ENCODE measurements at places on chromosomes 2 and 18.

DNA sequence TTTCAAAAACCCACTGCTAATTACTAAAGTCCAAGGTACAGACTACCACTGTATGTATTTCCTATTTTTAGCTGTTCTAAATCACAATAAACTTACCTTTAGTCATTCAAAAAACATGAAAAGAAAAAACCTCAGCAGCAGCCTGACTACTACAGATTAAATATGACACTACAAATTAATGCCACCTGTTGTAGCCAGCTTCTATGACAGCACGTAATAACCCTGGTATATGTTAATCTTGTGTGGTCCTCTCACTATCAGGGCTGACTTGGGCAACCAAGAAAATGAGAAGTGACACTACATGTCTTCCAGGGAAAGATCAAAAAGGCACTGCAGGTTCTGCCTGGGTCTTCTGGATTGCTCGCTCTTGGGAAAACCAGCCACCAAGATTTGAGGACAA lies 90.6 kb upstream of the FAM124B start:
- DNase-seq: no peak

GRCh38 chr2:163505281-163505680 lies 230.5 kb downstream of the FIGN start:
- DNase-seq: no peak

- no peak for DNase-seq
These were observed 532.9 kb upstream of the CRIM1 start for GRCh38 chr2:35822716-35823115.

GRCh38 chr2:98598781-98599428 lies 9.4 kb downstream of the COA5 start:
- no peak for DNase-seq

- no peak for DNase-seq
These were observed 110.7 kb upstream of the STPG4 start for GRCh38 chr2:47265751-47266231.

GRCh38 chr2:64394153-64394552 lies 59.8 kb upstream of the LGALSL start:
- no peak for DNase-seq

GRCh38 chr2:98419977-98420725 lies 24.5 kb upstream of the INPP4A start:
- DNase-seq: no peak

DNA sequence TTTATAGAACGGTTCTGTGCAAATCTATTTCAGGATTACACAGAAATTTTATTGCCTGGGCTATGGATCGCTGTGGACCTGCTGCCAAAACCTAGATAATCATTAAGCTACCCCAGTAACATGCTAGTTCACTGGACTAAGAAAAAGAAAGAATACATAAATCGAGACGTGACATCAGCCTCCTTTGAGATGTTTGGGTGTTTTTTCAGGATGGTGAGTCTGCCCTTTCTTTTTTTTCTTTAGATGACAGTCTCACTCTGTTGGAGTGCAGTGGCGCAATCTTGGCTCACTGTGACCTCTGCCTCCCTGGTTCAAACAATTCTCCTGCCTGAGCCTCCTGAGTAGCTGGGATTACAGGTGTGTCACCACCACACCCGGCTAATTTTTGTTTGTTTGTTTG lies 52.0 kb downstream of the FHOD3 start:
- DNase-seq: no peak

DNA sequence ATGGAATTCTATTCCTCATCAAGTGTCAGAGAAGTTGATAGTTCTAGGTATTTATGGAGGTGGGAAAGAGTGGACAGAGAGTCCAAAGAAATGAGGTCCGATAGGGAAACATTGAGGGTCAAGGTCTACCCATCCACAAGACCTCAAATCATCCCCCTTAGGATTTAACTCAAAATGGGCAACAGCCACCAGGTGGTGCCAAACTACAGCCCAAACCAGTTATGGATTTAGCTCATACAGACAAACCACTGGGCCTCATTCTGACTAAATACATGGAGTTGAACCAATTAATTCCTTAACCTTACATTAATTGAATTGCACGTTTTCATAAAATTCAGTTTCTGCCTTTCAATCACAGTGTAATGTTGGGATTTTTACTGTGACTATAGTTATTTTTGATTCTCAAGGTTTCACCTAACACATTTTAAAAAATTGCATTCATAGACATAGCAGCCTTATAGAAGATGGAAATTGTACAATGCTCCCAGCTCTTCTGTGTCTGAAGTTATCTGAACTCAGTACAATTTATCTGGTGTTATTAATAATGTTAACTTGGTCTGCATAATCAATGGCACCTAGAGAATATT lies 98.2 kb upstream of the HNMT start:
- no peak for DNase-seq

DNA sequence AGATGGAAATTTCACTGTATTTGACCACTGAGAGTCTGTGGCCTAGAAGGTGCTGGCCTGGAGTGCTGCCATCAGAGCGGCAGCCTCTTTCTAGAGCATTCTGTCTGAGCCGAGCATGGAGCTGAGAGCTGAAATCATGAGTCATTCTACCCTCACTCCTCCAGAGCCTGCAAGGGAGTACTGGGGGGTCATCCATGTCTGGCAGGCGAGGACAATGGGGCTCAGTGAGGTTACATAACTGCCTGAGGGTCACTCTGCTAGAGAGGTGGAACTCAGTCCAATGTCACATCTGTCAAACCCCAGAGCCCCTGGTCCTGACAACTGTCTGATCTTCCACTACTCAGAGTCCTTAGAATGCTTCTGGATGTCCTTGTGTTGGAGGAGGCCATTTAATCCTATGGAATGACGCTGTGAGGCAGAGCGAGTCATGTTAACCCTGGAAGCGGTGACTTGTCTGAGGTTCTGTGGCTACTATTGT lies 65.3 kb downstream of the HAUS1 start:
- no peak for DNase-seq

DNA sequence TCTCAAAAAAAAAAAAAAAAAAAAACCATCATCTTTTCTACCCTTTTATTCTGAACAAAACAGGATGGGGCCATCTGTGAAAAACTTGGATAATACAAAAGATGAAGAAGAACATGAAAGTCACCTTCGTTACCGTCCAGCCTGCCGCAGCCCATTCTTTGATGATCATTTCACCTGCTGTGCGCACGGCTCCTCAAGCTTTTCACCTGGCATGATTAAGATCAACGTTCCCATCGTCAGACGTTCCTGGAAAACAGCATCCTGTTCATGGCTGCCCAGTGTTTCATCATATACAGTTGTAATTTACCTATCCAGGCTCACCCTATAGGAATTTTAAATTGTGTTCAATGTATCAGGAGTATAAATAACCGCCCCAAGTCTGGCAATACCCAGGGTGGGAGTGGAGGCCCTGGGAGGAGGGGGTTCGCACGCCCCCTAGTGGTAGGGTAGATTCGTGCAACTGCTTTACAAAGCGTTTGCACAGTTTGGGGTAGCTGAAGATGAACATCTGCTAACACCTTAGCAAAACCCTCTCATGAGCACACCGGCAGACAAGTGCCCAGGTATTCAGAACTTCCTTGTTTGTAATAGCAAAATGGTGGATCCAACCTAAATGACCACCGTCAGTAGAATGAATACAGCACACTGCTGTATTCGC lies 49.0 kb upstream of the GLI2 start:
- DNase-seq: no peak
